ENCODE measurements at places on chromosomes 6 and 20. TPM values are rescaled to one million over a fixed set of nuclear protein-coding genes. Genes with fewer than 3 reads are reported as not detected.

RNF144B gene
- total RNA-seq, result 0.15 TPM

RPP21 gene
- 38.0 TPM for total RNA-seq

BPI gene
- not detected for total RNA-seq

ESR1 gene
- not detected for total RNA-seq

AKAP7 gene
- total RNA-seq, result 15.5 TPM

HLA-DRA gene
- total RNA-seq, result 2.3 TPM

CBFA2T2 gene
- 26.4 TPM for total RNA-seq

TUBE1 gene
- 49.0 TPM for total RNA-seq

SLC35D3 gene
- total RNA-seq, result not detected

- DNase-seq, result peak; percentile 48
Measured at GRCh38 chr6:160102956-160103824, 18.4 kb upstream of the SLC22A1 start.

DNA sequence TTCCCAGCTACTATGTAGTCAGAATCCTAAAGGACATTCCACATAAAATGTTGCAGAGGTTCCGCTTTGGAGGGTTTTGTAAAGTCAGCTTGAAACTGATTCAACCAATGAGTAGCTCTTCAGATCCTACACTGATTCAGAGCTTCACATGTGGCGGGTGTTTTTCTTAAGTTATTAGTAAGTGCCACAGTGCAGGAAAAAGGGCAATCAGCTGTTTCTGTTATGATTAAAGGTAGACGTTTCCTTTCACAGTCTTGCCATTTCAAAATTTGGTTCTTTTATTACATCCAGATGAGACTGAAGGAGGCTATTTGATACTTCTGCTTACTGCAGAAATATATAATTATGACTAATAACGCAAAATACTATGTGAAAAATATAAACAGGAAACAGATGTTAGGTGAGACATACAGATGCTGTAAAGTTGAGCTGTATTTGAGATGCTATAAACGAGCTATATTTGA is 443.9 kb downstream of the CDKAL1 start:
- no peak for DNase-seq

- no peak for DNase-seq
Measured at GRCh38 chr6:158531970-158532369, 27.9 kb upstream of the TMEM181 start.

DNA sequence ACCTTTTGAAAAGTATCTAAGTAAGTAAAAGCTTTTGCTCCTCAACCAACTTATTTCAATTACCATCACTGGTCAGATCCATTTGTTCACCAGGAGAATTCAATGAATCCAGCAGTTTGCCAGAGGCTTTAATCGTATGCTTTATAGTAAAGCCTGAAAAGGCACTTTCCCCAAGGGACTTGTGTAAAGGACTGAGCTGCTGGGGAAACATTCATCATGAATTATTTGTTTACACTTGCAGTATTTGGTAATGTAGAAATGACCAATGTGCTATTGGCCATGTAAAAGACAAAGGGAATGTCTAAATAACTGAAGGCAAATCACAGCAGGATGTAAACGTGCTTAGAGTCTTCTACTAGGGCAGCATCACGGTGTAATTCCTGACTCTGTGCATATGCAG is 471.4 kb downstream of the ADGRB3 start:
- peak; percentile 3 for DNase-seq

DNA sequence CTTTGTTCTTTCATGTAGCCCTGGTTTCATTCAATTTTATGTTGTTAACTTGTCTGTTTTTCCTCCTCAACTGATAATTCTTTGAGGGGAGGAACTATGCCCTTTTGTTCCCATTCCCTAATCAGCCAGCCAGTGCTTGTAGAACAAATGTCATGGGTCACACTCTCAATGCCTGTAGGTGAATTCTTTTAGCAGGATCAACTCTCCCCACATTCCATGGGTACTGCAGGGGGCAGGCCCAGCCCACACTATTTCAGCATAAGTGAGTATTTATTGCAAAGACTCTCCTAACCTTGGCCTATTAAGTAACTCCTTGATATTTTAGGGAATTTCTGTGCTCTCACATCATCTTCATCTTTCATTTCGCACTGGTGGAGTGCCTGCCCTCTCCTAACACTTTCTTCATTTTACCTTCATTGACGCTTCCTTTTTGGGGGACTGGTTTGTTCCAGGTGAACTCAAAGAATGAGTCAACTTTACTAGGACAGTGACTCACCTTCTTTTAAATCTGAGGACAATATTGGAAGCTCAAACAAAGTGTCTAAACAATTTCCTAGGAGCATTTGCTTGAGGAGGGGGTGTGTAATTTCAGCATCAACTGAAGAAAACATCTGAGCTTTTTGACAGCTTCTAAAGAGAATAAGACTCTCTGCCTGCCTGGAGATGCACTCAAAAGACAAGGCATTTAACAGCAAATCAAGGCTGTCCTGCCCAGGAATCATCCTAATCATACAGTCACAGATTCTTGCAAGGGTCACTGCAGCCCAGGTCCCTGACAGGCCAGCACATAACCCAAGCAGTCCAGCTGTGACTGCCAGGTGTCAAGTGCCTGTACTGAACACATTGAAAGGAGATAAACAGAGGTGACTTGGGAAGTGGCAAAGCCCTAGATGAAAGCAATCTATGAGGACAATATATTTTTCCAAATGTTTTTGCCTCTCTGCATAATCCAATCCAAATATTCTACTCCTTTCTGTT is 263.9 kb upstream of the PRND start:
- DNase-seq, result peak; percentile 62

- no peak for DNase-seq
Measured at GRCh38 chr20:4513720-4514119, 208.0 kb upstream of the PRND start.

- no peak for DNase-seq
Measured at GRCh38 chr6:150966786-150967185, 101.3 kb downstream of the MTHFD1L start.
